ENCODE measurements at places on chromosomes 7 and 10.

DNA sequence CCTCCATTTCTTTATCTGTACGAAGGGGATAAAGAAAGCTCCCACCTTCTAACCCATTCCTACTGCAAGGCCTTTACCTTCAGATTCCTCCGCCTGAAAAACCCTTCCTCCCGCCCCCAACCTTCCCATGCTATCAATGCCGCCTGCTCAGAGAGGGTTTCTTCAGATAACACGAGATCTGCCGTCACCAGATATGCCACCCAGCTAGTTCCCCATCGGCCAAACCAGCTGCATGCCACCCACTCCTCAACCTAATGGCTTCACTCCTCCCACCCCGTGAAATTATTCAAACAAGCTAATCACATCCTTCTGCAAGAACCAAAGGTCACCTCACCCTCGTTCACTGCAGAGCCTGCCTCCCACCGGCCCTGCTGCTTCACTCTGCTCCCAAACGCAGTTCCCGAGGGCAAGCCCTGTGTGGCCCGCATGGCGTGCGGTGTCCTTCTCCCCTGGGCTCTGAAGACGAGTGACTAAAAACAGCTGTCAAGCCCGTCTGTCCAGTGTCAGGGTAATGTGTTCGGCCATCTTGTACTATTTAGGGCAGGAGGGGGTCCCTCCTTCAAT is 46.8 kb upstream of the TMEM213 start:
- DNase-seq: no peak

GRCh38 chr7:131357282-131357880 is 29.7 kb downstream of the MKLN1 start:
- no peak for DNase-seq

GRCh38 chr10:93837822-93838221 is 56.0 kb upstream of the SLC35G1 start:
- DNase-seq: no peak

- DNase-seq: no peak
Measured at GRCh38 chr10:725786-726185, 36.3 kb upstream of the DIP2C start.

DNA sequence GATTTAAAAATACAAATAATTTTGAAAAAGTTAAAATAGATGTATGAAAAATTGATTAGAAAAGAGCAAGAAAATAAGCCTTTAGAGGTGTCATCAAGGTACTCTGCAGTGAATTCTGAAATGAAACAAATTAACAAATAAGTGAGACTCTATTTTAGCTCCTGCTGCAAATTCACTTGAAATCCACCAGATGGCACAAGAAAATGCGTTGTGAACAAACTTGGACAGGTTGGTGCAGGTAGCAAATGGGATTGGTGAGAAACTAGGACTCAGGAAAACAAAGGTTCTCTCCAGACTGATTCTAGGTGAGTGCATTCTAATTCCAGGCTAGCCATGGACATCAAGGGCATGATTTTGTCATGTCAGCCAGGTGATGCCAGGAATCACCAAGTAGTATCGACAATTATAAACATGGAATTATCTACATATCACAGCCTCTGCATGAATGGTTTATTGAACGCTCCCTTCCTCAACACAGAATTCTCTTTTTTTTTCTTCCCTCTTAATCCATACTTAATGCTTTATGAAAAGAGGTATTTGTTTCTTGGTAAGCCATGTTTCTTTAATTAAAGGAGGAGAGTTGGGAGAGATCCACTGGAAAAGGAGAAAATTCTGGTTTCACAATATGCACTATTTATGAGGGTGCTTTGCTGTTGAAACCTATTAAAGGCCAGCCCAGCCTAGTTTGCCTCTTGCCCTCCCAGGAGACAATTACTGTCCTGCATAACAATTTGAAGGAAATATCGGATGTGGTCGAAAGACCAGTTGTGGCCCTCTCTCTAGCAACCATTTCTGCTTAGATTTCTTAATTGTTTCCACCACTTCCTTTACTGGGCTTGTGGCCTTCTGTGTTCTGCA is 118.1 kb downstream of the ZNF365 start:
- no peak for DNase-seq

DNA sequence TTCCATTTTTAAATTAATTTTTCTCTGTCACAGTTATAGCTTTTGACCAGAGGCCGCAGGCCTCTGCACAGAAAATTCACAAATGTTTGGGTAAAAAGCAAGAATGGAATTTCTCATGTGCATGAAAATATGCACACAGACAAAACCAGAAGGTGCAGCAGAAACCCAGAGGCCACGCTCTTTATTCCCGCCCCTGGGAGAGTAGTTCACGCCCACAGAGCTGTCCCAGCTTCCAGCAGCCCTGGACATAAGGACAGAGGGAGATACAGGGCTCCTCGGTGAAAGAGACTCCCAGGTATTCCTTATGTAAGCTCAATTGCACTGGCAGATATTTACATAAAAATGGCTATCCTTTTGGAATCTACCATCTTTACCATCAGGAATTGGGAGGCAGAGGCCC is 245.2 kb upstream of the NFE2L3 start:
- no peak for DNase-seq

GRCh38 chr7:129950191-129950932 is 2.4 kb downstream of the UBE2H start:
- DNase-seq: no peak
